Hepatocyte (in vitro differentiated cells): ENCODE measurements at places on chromosomes 3 and 15. TPM values are rescaled to one million over a fixed set of nuclear protein-coding genes. Genes with fewer than 3 reads are reported as not detected.

DNA sequence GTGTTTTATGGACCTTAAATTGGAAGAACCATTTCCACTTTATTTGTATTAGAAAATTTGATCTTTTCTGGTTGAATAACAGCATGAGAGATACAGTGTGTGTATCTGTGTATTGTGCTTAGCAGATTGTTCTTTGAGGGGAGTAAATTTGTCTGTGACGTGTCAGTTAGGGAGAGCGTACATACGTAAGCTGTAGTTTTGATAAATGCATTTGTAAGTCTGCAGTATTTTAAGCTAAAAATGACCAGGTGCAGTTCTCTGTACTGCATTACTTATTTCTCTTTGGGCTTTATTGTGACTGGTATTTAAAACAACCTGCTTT is 264.8 kb downstream of the ROBO2 start:
- no peak overlapping the region for H3K4me3 ChIP-seq
- no peaks in the 10 kb centered on the region for H3K27me3 ChIP-seq
- H3K36me3 ChIP-seq, result no peaks in the 10 kb centered on the region
- no peaks in the 10 kb centered on the region for H3K4me1 ChIP-seq
- no peak for DNase-seq

- no peaks in the 10 kb centered on the region for H3K36me3 ChIP-seq
- H3K27ac ChIP-seq, result no peak overlapping the region
- DNase-seq, result no peak
- no peaks in the 10 kb centered on the region for H3K27me3 ChIP-seq
- H3K4me1 ChIP-seq, result peaks cover 10% of the 10 kb centered on the region
Measured at GRCh38 chr3:57048728-57049127, 11.7 kb upstream of the SPATA12 start.

GRCh38 chr15:28936081-28936480 is 50.3 kb downstream of the APBA2 start:
- H3K36me3 ChIP-seq, result no peaks in the 10 kb centered on the region
- no peaks in the 10 kb centered on the region for H3K27me3 ChIP-seq
- no peaks in the 10 kb centered on the region for H3K4me1 ChIP-seq
- no peak for DNase-seq
- no peak overlapping the region for H3K4me3 ChIP-seq

- no peak for DNase-seq
- H3K27me3 ChIP-seq, result no peaks in the 10 kb centered on the region
- no peaks in the 10 kb centered on the region for H3K36me3 ChIP-seq
- H3K4me1 ChIP-seq, result no peaks in the 10 kb centered on the region
- H3K4me3 ChIP-seq, result no peak overlapping the region
Measured at GRCh38 chr3:2343031-2343682, 244.5 kb downstream of the CNTN4 start.

DNA sequence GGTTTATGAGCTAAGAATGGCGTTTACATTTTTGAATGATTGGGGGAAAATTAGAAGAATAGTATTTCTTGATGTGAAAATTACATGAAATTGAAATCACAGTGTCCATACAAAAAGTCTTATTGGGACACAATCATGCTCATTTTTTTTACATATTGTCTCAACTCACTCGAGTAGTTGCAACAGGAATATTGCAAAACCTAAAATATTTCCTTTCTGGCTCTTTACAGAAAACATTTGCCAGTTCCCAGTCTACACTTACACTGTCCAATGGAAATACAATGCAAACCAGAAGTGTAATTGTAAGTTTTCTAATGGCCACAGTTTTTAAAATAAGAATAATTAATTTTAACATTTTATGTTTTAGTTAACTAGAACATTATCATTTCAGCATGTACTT is 137.8 kb downstream of the SAMMSON start:
- H3K27me3 ChIP-seq, result no peaks in the 10 kb centered on the region
- no peak for DNase-seq
- H3K4me1 ChIP-seq, result no peaks in the 10 kb centered on the region
- no peak overlapping the region for H3K4me3 ChIP-seq
- H3K36me3 ChIP-seq, result no peaks in the 10 kb centered on the region

DNA sequence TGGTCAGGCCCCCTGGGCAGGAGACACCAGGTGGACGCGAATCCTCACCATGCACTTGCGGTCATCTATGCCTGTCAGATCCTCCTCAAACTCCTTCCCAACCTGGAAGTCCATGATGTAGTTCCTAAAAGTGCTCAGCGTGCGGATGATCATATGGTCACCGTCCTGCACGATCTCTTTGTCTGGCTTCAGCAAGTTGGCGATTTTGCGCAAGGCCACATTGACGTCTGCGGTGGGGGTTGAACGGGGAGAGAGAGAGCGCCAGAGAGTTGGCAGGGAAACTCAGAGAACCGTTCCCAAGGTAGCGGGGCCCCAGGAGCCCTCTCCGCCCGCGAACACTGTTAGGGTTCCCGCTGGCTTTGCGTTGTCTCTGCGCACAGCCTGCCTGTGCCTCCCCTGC is 809 bp downstream of the RBP1 start:
- peaks cover 53% of the 10 kb centered on the region for H3K4me1 ChIP-seq
- no peaks in the 10 kb centered on the region for H3K27me3 ChIP-seq
- no peaks in the 10 kb centered on the region for H3K36me3 ChIP-seq
- peak; percentile 52 for DNase-seq
- peak overlapping the region; percentile 59 for H3K4me3 ChIP-seq
- peak overlapping the region; percentile 79 for H3K27ac ChIP-seq

DNA sequence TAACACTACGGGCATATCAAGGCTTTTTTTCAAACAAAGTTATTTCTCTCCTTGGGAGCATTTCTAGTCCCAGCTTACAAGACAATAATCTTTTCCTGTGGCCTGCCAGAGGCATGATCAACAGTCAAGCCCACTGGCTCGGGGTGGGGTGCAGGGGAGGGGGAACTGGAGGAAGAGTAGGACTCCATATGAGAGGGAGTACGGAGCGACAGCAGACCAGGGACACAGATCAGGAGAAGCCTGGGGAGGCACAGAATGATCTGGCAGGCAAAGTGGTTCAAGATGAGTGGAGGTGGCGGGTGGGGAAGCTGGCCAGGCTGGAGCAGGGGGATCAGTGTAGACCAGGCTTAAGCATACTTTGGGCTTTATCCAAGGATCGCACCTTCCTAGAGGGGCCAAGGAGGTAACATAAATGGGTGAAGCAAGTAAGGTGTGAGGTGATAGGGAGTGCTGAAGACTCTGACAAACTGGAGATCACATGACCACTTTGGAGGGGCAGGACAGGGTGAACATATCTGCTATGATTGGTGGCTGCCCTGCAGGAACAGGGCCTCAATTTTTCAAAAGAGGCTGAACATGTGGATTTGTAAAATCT is 37.4 kb downstream of the KLF15 start:
- no peak overlapping the region for H3K27ac ChIP-seq
- no peak overlapping the region for H3K4me3 ChIP-seq
- no peak for DNase-seq

- DNase-seq, result no peak
- no peak overlapping the region for H3K27ac ChIP-seq
- H3K4me3 ChIP-seq, result no peak overlapping the region
Measured at GRCh38 chr3:120156699-120157098, 62.5 kb upstream of the GSK3B start.

DNA sequence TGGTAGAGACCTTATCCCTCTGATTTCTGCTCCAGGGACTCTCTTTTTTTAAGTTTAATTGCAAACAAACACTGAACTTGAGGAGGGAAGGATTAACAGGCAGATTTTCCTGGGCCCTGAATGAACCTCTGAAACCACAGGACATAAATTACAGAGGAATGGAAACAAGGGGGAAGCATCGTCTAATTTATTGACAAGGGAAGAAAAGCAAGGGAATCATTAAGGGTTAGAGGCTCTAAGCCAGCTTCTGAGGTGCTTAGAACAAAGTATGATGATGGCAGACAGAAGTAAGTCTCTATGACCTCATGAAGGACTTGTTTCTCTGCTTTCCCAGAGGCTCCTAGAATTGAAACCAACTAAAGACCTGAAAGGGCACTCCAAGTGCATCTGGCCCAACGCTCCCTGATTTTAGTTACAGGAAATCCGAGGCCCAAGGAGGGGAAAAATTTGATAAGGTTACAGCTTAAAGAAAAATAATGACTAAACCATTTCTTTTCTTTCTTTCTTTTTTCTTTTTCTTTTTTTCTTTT is 244.7 kb upstream of the NR2E3 start:
- H3K27me3 ChIP-seq, result no peaks in the 10 kb centered on the region
- no peak for DNase-seq
- no peak overlapping the region for H3K27ac ChIP-seq

DNA sequence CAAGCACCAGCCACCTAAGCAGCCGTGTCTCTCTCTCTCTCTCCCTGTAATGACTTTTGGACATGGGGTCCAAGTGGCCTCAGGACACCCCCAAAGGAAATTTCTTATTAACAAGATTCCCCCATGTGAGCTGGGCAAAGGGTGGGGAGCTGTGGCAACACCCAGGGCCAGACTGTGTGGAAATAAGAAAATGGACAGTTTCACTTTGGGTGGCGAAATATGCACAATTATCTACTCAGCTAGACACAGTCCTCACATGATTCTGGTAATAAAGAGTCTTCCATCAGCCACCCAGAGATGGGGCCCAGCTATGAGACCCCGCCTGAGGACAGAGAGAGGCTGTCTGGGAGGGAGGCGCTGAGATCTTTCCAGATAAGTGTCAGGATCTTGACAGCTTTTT is 96.8 kb upstream of the TPM1 start:
- H3K4me3 ChIP-seq, result no peak overlapping the region
- H3K36me3 ChIP-seq, result no peaks in the 10 kb centered on the region
- peak overlapping the region; percentile 43 for H3K27ac ChIP-seq
- peaks cover 8% of the 10 kb centered on the region for H3K4me1 ChIP-seq
- no peak for DNase-seq
- H3K27me3 ChIP-seq, result no peaks in the 10 kb centered on the region

- DNase-seq, result no peak
- H3K4me1 ChIP-seq, result no peaks in the 10 kb centered on the region
- H3K36me3 ChIP-seq, result no peaks in the 10 kb centered on the region
- no peak overlapping the region for H3K27ac ChIP-seq
- H3K4me3 ChIP-seq, result no peak overlapping the region
Measured at GRCh38 chr3:26718315-26718714, 95.7 kb downstream of the LRRC3B start.

DNA sequence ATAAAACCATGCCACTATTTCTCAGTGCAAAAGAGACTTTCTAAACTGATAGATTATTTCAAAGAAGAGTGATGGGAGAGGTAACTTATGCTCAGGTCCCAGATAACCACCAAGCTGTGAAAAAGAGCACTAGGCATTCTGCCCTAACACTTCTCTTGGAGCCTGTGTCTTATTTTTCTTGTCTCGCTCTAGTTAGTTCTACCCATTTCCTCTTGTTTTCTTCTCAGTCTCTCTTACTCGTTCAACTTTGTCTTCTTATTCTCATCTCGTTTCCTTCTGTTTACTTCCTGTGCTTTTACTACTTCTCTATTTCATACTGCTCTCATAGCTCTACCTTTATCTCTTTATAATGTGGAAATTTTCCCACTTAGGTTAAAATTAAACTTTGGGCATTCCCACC is 91.8 kb upstream of the CGNL1 start:
- no peak for DNase-seq
- H3K4me1 ChIP-seq, result no peaks in the 10 kb centered on the region
- H3K27ac ChIP-seq, result no peak overlapping the region

GRCh38 chr15:71811752-71812735 is 1.7 kb downstream of the NR2E3 start:
- no peaks in the 10 kb centered on the region for H3K27me3 ChIP-seq
- no peak overlapping the region for H3K4me3 ChIP-seq
- DNase-seq, result no peak
- no peaks in the 10 kb centered on the region for H3K36me3 ChIP-seq
- no peak overlapping the region for H3K27ac ChIP-seq
- H3K4me1 ChIP-seq, result no peaks in the 10 kb centered on the region

GRCh38 chr3:13569641-13570390 is 20.9 kb downstream of the FBLN2 start:
- H3K4me1 ChIP-seq, result peaks cover 12% of the 10 kb centered on the region
- no peaks in the 10 kb centered on the region for H3K27me3 ChIP-seq
- H3K27ac ChIP-seq, result no peak overlapping the region
- no peak overlapping the region for H3K4me3 ChIP-seq

GRCh38 chr3:136658946-136659682 is 93.1 kb downstream of the STAG1 start:
- DNase-seq, result peak; percentile 36
- no peak overlapping the region for H3K4me3 ChIP-seq
- H3K4me1 ChIP-seq, result no peaks in the 10 kb centered on the region
- no peaks in the 10 kb centered on the region for H3K27me3 ChIP-seq

- H3K4me1 ChIP-seq, result no peaks in the 10 kb centered on the region
- DNase-seq, result no peak
- no peaks in the 10 kb centered on the region for H3K36me3 ChIP-seq
- H3K27ac ChIP-seq, result no peak overlapping the region
- H3K4me3 ChIP-seq, result no peak overlapping the region
Measured at GRCh38 chr3:113546414-113546893, 14.1 kb downstream of the SIDT1 start.

DNA sequence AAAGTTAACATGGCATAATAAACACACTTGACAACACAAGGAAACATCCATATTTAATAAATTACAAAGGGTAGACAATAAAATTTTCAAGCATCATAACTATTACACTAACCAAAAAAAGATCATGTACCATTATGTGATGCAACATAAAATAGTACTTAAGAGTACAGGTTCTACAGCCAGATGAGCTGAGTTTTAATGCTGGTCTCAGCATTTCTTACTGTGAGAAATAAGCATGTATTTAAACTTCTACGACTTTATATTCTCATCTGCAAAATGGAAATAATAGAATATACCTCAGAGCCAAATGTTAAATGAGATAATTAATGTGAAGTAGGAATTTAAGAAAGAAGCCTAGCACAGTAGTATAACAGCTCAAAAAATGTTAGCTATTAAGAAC is 33.7 kb upstream of the SLC12A8 start:
- H3K27ac ChIP-seq, result no peak overlapping the region
- H3K4me1 ChIP-seq, result no peaks in the 10 kb centered on the region
- H3K4me3 ChIP-seq, result no peak overlapping the region
- H3K27me3 ChIP-seq, result no peaks in the 10 kb centered on the region

GRCh38 chr3:100537646-100538338 is 45.4 kb downstream of the TMEM45A start:
- H3K4me1 ChIP-seq, result no peaks in the 10 kb centered on the region
- H3K27me3 ChIP-seq, result no peaks in the 10 kb centered on the region
- no peak for DNase-seq
- H3K27ac ChIP-seq, result no peak overlapping the region
- H3K4me3 ChIP-seq, result no peak overlapping the region

DNA sequence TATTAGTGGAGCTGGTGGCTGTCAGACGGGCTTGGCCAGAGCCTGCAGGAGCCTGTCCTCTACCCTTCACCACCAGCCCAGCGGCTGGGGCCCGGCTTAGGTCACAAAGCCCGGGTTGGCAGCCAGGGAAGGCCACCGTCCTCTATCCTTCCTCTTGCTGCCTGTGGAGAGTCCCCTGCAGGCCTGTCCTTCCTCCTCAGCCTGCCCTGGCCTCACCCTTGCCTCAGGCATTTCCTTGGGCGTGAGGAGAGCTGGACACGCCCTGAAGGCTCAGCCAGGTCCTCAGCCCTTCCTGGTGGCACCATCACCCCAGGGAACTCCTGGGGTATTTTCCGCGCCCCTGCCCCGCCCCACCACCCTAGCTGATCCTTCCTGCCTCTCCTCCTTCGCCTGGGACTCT is 7.7 kb downstream of the CHAC1 start:
- H3K36me3 ChIP-seq, result no peaks in the 10 kb centered on the region
- peaks cover 5% of the 10 kb centered on the region for H3K4me1 ChIP-seq
- no peak overlapping the region for H3K4me3 ChIP-seq
- no peak overlapping the region for H3K27ac ChIP-seq
- no peak for DNase-seq

GRCh38 chr3:38616658-38617057 is 32.8 kb downstream of the SCN5A start:
- H3K27ac ChIP-seq, result no peak overlapping the region
- no peak for DNase-seq
- H3K4me1 ChIP-seq, result no peaks in the 10 kb centered on the region
- H3K27me3 ChIP-seq, result no peaks in the 10 kb centered on the region
- no peaks in the 10 kb centered on the region for H3K36me3 ChIP-seq

LMAN1L gene
- total RNA-seq, result not detected in 2 replicates

CCDC39 gene
- total RNA-seq, result not detected in 2 replicates

SEMA3F gene
- total RNA-seq, result 11.8 and 15.5 TPM in 2 replicates

GP9 gene
- total RNA-seq, result not detected in 2 replicates
